Activated CD4-positive, alpha-beta T cell treated with anti-CD3 and anti-CD28 coated beads for 48 hours (primary cell): ENCODE measurements at places on chromosomes 3 and 15.

GRCh38 chr3:10116138-10116460 is 624 bp downstream of the BRK1 start:
- no peak for DNase-seq

GRCh38 chr3:23960649-23961048 is 15.6 kb downstream of the NR1D2 start:
- DNase-seq: no peak

DNA sequence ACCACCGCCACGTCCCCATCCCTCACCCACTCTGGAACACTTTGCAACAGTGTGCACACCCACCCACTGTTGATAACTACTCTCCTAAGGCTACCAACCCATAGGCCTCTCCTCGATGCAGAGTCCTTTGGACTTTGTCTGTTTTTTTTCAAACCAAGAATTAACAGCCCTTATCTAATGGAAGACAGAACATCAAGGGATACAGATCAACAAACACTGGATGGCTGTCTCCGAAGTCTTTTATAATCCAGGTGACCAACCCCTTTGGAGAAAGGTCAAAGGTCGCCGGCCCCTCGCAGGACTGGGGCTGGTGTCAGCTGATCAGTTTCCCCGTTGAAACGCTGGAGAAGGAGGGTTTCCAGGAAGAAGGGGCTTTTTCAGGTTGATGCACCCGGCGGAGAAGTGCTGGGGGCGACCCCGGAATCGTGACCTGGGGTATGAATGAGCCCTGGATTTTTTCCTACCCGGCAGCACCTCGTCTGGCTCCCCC is 532 bp downstream of the B4GALT4 start:
- peak; percentile 48 for DNase-seq

GRCh38 chr15:65217526-65218482 is 6.5 kb upstream of the CILP start:
- no peak for DNase-seq

- no peak for DNase-seq
Measured at GRCh38 chr3:142915636-142916035, 26.8 kb upstream of the PCOLCE2 start.

GRCh38 chr15:49441356-49441755 is 18.3 kb downstream of the FGF7 start:
- no peak for DNase-seq

- no peak for DNase-seq
Measured at GRCh38 chr3:52345521-52346109, 29.5 kb downstream of the DNAH1 start.

GRCh38 chr15:94671858-94672532 is 440.6 kb downstream of the MCTP2 start:
- DNase-seq: no peak

GRCh38 chr3:161551697-161552096 is 55.1 kb downstream of the OTOL1 start:
- no peak for DNase-seq

- DNase-seq: no peak
Measured at GRCh38 chr3:123935830-123936229, 25.2 kb downstream of the CCDC14 start.

DNA sequence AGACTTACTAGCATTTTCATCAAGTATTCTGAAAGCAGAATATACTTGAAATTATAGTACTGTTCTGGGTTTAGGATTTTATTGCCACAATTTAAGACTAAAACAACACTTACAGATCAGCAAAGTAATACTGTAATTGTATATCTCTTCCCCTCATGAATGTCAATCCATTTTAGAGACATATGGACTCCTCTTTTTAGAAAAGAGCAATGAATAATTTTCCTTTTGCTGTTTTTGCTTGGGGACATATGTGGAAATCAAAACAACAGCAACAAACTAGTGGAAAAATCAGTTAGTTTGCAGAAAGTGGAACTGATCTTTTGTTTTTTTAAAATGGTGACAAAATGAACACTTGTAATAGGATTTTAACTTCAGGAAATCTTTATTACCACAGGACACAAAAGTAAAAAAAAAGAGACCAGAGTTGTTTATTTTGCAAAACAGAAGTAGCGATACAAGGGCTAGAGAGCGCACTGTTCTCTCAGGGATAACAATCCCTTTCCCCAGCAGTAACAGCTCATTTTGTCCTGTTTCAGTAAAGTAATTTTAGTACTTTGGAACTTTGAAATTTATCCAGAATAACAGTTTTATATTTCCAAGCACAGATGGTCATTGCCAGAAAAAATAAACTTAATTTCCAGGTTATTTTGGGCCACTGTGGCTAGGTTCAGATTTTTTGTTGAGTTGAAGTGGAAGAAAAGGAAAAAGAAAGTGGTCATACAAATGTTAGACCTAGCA is 17.1 kb downstream of the LEKR1 start:
- DNase-seq: no peak

- no peak for DNase-seq
Measured at GRCh38 chr15:36756707-36757106, 177.3 kb downstream of the CDIN1 start.

DNA sequence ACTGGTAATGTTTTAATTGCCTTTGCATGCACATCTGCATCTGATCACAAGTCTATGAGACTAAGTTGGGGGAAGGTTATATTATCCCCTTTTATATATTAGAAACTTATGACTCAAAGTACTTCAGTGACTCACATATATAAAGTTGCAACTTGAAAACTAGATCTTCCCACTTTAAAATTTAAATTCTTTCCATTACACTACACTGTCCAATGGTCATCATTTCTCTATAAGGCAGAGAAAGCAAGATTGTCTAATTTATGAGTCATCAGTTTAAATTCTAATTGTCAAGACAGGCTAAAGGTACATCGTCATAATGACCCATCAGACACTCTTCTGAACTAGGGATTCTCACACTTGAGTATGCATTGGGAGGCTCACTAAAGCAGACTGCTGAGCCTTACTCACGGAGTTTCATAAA is 37.9 kb downstream of the CPA3 start:
- DNase-seq: no peak

DNA sequence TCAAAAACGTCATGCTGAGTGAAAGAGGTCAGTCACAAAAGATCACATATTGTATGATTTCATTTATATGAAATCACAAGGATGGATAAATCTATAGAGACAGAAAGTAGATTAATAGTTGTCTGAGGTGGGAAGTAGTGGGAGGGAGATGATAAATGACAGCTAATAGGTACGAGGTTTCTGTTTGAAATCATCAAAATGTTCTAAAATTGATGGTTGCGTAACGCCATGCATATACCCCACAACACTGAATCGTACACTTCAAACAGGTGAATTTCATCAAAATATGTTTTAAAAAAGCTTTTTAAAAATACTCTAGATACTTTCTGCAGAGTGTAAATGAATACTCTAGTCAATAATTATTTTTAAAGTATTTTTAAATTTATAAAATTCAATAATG is 303.0 kb upstream of the STAC start:
- DNase-seq: no peak

DNA sequence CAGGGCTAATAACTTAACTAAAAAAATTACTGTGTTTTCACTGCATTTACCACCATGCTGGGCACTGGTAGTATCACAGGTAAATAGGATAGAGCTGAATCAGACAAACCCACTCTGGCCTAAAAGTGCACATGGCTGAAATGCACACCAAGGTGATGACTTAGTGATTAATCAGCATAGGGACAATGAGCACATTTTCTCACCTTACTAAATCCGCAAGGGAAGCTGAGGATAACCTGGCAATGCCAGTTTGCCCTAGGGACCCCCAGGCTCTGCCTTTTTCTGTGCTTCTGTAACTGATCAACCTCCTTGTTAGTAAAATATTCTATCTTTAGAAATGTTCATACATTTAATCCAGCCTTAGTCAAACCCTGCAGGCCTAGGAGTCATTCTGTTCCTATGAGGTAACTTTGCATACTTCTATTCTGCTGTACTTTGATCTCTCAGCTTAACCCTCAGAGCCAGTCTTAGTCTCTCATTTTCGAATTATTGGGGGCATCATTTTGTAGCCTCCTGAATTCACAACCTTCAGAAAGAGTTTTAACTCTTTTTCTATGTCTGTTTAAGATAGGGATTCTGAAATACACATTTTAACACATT is 562.9 kb upstream of the KCNMB2 start:
- no peak for DNase-seq

GRCh38 chr15:76791511-76791910 is 113.6 kb downstream of the SCAPER start:
- no peak for DNase-seq

- no peak for DNase-seq
Measured at GRCh38 chr3:162262129-162262528, 765.5 kb downstream of the OTOL1 start.

- no peak for DNase-seq
Measured at GRCh38 chr3:183524476-183524875, 31.0 kb downstream of the KLHL6 start.

DNA sequence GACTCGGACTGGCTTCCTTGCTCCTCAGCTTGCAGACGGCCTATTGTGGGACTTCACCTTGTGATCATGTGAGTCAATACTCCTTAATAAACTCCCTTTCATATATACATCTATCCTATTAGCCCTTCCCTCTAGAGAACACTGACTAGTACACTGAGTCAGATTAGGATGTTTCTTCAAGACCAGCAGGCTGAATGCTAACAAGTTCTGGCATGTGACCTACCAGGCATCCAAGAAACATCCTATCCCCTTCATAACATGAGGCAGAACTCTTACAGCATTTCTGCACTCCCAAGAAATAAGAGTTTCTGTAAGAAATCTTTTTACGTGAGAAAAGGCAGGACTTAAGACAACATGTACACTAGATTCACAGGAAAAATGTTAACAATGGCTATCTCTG is 9.3 kb downstream of the CFAP92 start:
- no peak for DNase-seq

- DNase-seq: no peak
Measured at GRCh38 chr3:15405448-15406050, 21.8 kb downstream of the METTL6 start.

- no peak for DNase-seq
Measured at GRCh38 chr3:29627136-29628117, 346.6 kb downstream of the RBMS3 start.

DNA sequence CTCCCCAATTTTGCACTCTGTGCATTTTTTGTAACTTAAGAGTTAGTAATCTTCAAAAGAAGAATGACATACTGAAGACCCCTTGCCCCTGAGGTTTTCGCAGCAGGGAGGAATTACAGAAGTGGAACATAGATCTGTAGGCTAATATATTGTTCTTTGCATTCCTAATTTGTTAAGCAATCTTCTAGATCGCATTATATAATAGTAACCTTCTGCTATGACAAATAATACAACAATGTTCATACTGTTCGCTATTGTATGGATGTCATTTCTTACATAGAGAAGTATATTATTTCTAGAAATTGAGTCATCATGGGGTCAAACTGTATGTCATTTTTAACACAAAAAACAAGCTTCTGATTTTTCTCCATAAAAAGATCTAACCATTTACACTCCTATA is 95.8 kb upstream of the TGFBR2 start:
- DNase-seq: no peak

- DNase-seq: no peak
Measured at GRCh38 chr3:167798443-167798842, 62.9 kb downstream of the SERPINI1 start.

- no peak for DNase-seq
Measured at GRCh38 chr3:12727937-12728336, 31.1 kb downstream of the TMEM40 start.

DNA sequence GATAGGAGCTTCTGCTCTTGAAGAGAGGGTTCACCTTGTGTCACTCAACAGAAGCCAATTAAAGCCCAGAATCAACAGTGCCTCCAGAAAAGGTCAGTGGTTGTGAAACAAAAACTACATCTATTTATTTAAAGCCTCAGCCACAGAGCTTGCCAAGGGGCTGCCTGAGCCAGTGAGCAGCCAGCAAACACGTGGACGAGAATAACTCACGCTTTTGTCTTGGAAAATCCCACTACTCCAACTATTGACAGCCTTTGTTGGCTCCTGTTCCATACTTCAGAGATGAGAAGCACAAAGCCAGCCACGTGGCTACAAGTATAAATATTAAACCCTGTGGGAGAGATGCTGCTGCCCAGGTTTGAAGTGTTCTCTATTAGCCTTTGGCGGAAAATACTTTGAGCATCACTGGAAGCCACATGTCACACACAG is 10.3 kb downstream of the GPR156 start:
- no peak for DNase-seq

- DNase-seq: no peak
Measured at GRCh38 chr3:197487911-197488391, 67.8 kb downstream of the BDH1 start.

DNA sequence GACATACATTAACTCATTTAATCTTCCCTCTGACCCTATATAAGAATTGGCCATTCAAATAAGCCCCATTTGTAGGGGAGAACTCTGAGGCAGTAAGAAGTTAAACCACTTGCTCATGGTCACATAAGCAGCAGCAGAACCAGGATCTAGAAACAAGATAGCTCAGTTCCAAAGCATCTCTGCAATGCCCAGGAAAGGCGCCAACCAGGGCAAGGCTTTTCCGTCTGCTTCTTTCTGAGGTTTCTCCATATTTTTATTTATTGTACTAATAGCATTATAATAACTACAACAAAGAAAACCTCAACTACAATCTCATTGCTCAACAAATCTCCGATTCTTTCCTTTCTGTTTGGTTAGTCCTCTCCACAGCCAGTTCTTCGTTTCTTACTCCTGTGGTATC is 4.3 kb upstream of the UBE2E2 start:
- no peak for DNase-seq

DNA sequence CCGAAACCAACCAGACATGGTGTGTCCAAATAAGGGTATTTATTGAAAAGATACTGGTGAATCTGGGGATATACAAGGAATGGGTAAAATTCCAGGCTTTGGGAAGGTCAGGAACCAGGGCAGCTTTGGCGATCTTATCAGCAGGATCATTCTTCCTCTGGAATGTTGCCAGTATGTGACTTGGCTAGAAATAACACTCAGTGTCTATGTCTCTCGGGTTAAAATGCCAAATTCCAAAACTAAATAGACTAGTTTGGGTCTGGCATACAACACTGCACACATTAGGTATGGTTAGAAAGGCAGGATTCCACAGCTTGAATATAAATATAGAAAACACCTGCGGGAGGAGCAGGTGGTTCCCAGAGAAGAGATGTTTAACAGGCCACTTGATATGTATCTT is 220.2 kb upstream of the CD96 start:
- no peak for DNase-seq

DNA sequence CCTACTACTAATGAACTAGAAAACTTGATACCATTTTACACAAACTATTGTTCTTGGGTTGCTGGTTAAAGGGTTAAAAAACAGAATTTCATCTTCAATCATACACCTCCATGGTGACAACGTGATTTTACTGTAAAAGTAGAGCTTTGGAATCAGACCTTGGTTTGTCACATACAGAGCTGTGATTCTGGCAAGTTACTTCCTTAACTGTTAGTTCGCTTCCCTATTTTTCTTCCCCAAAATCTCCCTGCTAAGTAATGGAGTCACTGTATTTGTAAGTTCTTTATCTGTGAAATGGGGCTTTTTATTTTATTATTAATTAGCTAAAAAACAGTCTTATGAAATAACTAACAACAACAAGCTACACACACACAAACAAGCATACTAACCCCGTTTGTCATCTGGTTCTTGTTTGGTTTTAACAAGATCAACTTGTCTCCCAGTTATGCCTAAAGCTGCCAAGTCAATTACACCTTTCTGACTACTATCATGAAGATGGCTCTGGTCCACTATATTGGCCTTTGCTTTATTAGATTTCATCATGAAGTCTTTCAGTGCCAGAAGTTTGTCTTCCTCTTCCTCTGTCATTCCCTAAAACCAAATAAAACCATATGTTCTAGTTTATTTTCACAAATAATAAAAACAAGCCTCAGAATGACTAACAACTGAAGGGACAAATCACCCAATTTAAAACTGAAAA is 38.6 kb downstream of the PIK3R4 start:
- no peak for DNase-seq
